ENCODE measurements at places on chromosomes 13 and 19. TPM values are rescaled to one million over a fixed set of nuclear protein-coding genes. Genes with fewer than 3 reads are reported as not detected.

Gene C1QTNF9B
- not detected for total RNA-seq

Gene TMEM86B
- total RNA-seq: 12.4 TPM

- DNase-seq: no peak
Observed at GRCh38 chr19:17183858-17184321, 31.3 kb upstream of the USE1 start.

Gene CEACAM16
- total RNA-seq: not detected

DNA sequence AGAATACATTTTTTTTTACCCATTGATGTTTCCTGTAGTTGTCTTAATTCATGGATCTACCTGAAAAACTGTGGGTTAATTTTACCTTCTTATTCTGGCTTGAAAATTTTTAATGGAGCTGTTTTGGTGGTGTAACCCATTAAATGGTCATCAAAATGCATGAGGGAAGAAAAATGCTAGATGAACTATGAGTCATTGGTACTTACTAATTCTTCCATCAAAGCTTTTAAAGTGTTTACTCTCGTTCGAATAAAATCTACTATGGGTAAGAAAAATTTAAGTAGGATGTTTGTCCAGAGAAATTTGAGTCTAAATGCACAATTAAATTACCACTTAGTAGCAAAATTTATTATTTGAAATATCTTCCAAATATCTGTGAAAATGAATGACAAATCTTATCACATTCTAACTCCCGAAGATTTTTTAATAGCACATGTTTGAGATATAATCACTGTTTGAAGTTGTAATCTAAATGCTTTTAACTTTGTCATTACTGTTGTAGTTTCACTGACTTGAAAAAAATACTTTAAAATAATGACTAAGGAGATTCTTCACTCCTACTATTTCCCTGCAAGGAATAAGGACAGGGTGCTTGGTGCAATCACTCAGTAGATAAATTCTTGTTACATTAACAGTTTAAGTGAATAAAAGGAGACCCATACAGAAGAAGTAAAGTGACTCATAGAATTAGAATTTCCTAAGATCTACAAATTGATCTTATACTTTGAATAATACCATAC lies 437.7 kb downstream of the IRS2 start:
- no peak for DNase-seq

- no peak for DNase-seq
Observed at GRCh38 chr13:25776722-25777121, 275.1 kb downstream of the SHISA2 start.

GRCh38 chr19:33226550-33227241 lies 1.0 kb upstream of the SLC7A10 start:
- DNase-seq: peak; percentile 40

GRCh38 chr19:4983346-4984105 lies 14.6 kb downstream of the KDM4B start:
- DNase-seq: no peak

- DNase-seq: no peak
Observed at GRCh38 chr13:85286081-85286480, 513.1 kb downstream of the SLITRK6 start.

GRCh38 chr19:5048091-5048726 lies 79.3 kb downstream of the KDM4B start:
- peak; percentile 37 for DNase-seq

DNA sequence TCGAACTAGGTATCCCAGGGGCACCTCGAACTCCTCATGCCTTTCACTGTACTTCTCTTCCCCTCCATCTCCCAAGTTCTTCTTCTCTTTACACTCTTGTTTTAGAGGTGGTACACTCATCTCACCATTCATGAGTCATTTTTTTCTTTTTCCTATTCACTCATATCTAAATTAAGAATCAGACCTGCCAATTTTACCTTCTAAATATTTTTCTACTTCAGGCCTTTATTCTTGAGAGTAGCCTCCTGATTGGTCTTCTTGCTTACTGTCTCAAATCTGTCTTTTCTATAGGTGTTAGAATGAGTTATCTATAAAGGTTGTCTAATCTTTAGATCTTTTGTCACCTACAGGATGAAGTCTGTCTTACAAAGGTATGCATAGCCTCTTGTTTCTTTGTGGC lies 20.7 kb downstream of the TDRD3 start:
- no peak for DNase-seq

Gene ONECUT3
- total RNA-seq: not detected

GRCh38 chr19:33688171-33688992 lies 66.6 kb downstream of the CHST8 start:
- no peak for DNase-seq

Gene WTIP
- under 0.01 TPM for total RNA-seq

DNA sequence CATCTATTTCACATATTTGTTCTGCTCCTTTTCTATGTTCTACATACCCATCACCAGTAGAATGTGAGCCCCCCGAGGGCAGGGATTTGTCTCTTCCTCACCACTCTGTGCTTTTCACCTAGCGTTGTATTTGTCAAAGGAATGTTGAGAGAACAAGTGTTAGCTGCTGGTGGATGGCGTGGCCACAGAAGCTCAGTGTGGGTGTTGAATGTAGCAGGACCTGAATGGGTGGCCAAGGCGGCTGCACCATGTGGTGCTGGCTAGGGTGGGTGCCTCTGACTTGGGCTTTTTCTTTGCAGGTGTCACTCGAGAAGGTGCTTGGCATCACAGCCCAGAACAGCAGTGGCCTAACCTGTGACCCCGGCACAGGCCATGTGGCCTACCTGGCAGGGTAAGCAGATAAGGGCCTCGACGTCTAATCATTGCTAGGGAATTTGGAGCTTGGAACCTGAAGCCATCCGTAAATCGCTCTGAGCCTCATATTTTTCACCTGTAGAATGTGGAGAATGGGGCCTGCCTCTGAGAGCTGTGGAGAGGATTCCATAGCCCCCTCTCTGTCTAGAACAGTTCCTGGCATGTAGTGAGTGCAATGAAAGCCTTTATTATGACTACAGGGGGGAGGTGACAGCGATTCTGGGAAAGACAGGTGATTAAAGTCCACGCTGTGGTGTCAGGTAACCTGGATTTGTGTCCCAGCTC lies 3.9 kb downstream of the WDR62 start:
- DNase-seq: no peak

DNA sequence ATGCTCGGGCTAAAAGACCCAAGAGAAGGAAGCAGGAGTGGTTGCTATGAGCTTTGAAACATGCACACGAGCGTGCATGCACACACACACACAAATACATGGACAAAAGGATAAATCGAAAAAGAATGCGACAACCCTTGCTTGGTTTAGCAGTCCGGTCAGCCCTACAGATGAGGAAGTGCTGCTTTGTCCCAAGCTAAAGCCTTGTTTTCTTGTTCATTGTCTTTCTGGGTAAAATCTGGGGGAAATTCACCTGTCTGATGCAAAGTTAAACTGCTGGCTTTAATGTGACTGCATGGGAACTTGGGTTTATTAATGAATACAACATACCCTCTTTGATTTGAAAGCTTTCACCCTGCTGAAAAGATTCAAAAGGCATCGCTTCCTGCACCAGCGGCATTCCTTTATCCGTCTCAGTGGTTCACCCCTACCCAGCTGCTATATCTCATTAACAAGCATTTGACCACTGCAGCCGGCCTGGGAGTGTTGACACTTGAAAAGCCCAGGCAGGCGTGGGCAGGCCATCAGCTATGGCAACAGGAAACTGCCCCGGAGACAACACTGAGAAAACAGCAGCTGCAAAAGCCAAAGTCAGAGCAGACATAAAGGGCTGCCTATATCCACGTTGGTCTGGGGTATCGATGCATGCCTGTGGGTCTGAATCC lies 301.7 kb downstream of the NDFIP2 start:
- DNase-seq: no peak

GRCh38 chr13:35157143-35157755 lies 215.2 kb downstream of the NBEA start:
- peak; percentile 77 for DNase-seq

All from hematopoietic multipotent progenitor cell (in vitro differentiated cells).